ENCODE measurements at places on chromosomes 4 and X.

DNA sequence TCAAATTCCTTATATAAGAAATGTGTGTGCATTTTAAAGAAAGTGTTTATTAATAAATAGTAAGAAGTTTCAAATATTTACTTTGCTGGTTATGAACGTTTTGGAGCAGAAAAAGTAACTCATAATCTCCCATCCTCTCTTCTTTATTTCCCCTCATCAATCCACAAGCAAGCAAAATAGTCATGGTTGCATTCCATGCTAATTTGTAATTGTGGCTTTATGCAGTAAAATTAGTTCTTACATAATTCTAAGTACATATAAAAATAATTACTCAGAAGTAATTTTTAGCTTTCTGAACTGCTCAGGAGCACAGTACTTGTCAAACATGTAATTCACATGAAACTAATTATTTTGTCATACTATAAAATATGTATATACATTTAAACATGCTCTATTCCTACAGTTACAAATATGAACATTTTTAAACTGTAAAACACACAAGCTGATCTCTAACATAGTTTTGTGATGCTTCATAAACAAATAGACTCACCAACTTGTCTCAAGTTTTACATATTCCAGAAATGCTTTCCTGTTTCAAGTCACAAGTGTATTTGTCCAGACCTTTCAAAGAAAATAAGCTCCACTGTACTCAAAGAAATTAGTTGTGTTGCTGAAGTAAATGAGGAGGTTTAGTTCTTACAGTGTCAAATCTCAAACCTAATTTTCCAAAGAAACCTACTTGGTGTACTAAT, 218.9 kb downstream of the PABPC4L start:
- no peak for DNase-seq

DNA sequence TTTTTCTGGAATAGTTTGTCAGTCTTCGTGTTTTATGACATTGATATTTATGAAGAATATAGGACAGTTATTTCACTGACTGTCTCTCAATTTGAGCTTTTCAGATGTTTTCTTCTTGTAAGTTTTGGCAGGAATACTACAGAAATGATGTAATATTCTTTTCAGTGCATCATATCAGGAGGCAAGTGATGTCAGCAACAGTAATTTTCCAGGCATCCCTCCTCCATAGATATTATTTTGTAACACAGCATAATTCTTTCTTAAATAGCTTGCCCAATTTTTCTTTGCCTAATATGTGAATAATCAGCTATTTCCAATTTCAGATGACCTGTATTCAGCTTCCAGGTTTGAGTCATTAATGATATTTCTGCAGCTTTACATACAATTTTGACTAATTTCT, 211.1 kb downstream of the ADGRL3 start:
- DNase-seq: no peak

GRCh38 chr4:114028071-114028470, 48.6 kb upstream of the ARSJ start:
- no peak for DNase-seq

DNA sequence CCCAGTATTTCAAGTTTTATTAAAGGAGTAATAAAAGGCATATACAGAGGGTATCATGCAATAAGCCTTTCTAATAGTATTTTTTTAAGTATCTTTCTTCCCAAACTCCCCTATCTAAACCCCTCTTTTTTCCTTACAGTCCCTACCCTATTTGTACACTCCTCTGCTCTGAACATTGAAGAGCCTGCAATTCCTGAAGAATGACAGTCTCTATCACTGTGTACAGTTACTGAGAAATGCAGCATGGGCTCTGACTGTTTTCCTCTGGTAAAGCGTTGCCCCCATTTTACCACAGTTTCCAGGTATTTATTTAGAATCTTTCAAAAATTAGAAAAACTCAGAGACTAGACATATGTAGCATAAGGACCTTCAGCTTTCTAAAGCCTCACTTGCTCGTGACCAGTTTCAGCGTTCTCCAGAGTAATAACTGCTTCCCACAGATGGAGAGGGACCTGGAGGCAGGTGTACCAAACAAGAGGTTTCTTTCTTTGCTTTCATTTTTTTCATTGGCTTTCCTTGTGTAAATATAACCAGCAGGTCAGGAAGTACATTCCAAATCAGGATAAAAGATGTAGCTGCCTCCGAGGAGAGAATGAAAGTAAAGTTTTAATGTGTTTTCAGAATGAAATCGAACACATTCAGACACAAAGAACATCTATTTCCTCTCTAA, 230.8 kb downstream of the CFAP299 start:
- DNase-seq: no peak

GRCh38 chrX:118644378-118644777, 83.0 kb upstream of the IL13RA1 start:
- no peak for DNase-seq

DNA sequence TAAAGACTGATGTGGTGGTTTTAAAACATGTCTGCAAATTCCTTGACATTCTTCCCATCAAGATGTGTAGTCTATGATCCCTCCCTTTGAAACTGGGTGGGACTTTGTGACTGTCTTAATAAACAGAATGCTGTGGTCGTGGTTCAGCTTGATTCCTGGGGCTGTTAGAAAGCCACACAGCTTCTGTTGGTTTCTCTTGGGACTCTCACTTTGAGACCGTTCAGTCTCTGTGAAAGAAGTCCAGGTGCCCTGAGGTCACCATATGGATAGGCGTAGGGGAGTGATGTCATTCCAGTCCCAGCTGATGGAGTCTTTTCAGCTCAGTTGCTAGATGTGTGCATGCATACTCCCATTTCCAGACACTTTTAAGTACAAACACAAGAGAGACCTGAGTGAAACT, 216.6 kb downstream of the KDR start:
- no peak for DNase-seq

DNA sequence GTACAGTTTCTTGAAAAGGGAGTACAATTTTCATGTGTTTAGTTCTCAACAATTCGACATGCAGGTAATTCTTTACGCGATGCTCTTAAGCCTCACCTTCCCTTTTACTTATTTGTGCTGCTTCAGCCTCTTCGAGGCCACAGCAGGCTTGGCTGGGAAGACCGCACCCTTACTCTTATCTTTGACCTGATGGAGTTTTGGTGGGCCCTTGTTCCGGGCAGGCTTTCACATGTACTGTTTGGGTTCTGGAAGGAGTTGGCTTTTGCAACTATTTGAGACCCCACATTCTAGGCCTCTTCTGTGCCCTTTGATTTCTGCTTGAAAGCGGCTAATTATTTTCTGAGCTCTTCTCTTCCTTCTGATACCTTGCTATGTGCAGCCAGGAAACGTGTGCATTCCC, 60.2 kb downstream of the FAM193A start:
- DNase-seq: no peak

DNA sequence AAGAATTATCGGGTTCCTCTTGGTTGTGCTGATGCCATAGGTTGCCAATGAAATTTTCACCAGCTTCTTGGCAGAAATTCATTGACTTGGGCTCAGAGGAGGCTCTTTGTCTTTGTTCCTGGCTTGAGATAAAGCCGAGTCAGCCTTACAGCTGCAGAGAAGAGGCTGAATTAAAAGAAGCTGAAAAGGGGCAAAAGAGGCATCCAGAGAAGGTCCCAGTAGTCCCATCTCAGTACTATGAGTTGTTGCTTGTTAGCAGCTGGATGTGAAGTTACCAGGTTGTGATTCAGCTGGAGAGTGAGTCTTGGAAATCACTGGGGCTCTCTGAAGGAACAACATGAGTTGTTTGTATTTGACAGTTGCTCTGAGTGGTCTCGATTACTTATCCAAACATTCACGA, 59.7 kb downstream of the SMAD1 start:
- DNase-seq: no peak

- DNase-seq: no peak
Measured at GRCh38 chr4:8891646-8892555, 20.3 kb upstream of the HMX1 start.

GRCh38 chr4:172989984-172990820, 178.4 kb upstream of the GALNT7 start:
- no peak for DNase-seq

GRCh38 chrX:13265549-13266132, 54.2 kb downstream of the ATXN3L start:
- no peak for DNase-seq

GRCh38 chr4:136918772-136919171, 613.5 kb downstream of the PCDH18 start:
- DNase-seq: no peak

DNA sequence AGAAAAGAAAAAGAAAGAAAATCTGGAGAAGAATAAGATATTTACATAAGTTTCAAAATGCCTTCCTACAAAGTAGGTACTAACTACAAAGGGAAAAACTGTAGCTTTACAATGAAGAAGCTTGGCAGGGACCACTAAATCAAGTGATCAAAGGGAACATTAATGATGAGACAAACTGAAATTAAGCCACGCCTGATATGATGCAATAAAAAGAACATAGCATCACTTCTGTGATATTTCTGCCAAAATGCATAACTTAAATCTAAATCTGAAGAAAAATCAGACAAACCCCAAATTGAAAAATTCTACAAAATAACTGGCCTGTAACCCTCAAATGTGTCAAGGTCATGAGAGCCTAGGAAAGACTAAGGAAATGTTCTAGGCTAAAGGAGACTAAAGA, 8.9 kb upstream of the DCLK2 start:
- no peak for DNase-seq

DNA sequence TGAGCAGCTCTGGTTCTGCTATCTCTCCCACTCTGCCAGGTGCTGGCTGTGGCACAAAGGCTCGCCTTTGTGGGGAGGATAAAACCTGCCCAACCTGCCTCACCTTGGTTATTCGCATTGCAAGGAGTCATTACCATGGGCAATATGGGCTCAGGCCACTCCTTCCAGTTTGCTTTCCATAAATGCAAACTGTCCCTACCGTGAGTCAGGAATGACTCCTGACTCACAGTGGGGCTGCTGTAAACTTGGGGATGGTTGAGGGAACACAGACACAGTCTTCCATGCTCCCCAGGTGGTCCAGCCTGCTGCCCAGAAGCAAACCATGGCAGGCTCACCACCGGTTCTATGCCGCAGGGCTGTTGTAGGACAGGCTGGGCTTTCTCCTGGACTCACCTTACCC, 36.1 kb downstream of the COQ2 start:
- DNase-seq: no peak

DNA sequence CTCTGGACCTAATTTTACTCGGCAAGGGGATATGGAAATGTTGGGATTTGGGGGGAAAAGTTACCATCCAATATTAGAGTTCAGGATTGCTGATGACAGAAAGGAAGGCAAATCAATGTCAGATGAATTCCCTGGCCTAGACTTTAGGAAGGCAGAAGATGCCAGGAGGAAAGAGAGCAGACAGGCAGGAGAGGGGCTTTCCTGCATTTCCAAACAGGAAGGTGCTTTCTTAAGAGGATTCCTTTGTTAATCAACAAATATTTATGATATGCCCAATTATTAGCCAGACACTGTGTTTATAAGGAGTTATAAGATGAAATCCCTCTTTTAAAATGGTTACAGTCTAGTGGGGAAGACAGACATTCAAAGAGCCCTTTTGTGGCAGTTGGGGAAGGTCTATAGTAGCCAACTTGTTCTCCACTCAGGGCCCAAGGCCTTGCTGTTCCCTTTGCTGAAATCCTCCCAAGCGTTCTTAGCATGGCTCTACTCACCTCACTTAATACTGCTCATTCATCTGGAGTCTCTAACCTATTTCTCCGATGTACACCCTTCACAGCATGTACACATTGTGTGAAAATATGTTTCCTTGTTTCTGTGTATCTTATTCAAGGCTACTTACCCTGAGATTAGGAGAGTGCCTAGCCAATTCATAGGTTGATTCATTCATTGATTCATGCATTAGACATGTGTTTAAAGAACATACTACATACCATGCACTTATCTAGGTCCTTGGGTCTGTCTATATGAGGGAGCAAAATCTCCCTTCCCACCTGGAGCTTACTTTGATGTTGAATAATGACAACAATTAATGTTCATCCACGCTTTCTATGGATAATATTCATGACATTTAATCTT, 5.3 kb downstream of the IGFBP7 start:
- no peak for DNase-seq

GRCh38 chrX:41596596-41596995, 92.2 kb upstream of the GPR34 start:
- DNase-seq: no peak

- no peak for DNase-seq
Measured at GRCh38 chr4:87943660-87944149, 31.8 kb upstream of the SPP1 start.

DNA sequence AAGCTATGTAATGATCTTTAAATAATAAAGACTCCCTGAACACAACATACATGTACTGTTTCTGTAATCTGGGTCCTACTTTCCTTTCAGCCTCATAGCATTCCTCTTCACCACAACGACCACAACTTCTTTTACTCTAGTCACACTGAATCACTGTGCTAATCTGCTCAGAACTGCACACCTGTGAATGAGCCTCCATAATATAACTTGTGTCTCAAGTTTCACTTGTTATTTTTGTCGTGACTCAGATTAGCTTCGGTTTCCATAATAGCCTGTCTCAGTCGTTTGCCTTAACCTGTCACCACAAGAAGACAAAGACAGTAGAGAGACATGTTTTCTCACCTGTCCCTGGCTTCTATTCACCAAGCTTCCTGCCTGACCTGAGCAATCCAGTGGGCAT, 61.8 kb downstream of the MAGED1 start:
- no peak for DNase-seq

DNA sequence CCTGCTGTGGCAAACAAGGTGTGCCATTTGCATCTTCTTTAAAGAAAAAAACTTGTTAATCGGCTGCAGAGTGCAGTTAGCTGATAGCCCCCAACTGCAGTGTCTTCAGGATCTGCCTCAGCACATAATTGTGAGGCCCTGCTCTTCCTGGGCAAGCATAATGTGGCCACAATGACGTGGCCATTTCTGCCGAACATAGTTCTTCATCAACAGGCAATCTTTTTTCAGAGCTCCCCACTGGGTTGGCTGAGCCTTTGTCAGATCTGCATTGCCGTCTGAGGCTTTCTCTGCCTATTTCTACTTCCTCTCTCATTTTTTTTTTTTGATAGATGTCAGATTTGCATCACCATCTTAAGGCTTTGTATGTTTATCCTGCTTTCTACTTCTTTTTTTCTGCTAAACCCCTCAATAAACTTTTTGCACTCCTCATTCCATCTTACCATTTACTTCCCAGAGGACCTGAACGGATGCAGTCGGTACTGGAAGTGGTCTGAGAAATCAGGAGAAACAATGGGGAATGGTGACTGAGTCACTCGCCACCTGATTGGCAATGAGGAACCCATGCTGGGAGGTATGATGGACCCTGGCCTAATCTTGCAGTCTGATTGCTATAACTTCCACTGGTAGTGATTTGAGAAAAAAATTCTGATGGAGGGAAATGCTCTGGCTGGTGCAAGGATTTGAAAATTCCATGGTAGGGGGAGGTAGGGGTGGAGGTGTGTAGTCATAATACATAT, 21.2 kb upstream of the TAB3 start:
- no peak for DNase-seq

GRCh38 chr4:167424341-167425256, 190.3 kb upstream of the SPOCK3 start:
- peak; percentile 67 for DNase-seq

GRCh38 chrX:31223817-31224216, 152.0 kb upstream of the FTHL17 start:
- no peak for DNase-seq
